ENCODE measurements at places on chromosomes 12 and 14.

DNA sequence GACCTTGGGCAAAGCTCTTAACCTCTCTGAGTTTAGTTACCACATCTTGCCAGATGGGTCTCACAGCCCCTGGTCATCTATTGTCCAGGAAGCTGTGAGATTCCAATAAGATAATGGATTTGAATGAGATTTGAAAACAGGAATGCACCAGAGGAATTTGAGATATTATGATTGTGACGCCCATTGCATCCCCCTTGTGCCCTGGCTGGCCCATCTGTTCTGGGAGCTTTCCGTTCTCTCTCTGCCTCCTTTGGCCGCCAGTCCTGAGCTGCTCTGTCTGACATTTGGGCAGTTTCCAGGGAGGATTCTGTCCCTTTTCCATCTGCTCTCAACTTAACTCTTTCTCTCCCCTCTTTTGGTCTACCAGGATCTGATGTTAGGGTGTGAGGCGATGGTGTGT, 24.6 kb downstream of the SRRM4 start:
- DNase-seq: no peak

GRCh38 chr14:75442642-75443041, 14.8 kb downstream of the JDP2 start:
- DNase-seq: no peak

- no peak for DNase-seq
Measured at GRCh38 chr14:73227812-73228781, 9.2 kb upstream of the PAPLN start.

GRCh38 chr12:113424915-113425823, 3.0 kb downstream of the SDSL start:
- DNase-seq: peak; percentile 14

GRCh38 chr14:71625175-71625574, 307.1 kb upstream of the RGS6 start:
- DNase-seq: no peak

DNA sequence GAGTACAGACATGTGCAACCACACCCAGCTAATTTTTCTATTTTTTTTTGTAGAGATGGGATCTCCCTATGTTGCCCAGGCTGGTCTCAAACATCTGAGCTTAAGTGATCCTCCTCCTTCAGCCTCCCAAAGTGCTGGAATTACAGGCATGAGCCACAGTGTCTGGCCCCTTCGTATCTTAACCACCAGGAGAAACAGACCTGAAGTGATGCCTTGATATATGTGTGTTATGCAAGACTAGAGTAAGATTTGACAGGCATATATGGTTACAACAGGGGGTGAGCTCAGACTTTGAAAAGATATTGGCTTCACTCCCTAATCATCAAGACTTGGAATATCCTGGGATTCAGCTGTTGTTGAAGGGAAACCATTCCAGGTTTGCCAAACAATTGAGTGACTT, 10.7 kb upstream of the GALNT6 start:
- no peak for DNase-seq

DNA sequence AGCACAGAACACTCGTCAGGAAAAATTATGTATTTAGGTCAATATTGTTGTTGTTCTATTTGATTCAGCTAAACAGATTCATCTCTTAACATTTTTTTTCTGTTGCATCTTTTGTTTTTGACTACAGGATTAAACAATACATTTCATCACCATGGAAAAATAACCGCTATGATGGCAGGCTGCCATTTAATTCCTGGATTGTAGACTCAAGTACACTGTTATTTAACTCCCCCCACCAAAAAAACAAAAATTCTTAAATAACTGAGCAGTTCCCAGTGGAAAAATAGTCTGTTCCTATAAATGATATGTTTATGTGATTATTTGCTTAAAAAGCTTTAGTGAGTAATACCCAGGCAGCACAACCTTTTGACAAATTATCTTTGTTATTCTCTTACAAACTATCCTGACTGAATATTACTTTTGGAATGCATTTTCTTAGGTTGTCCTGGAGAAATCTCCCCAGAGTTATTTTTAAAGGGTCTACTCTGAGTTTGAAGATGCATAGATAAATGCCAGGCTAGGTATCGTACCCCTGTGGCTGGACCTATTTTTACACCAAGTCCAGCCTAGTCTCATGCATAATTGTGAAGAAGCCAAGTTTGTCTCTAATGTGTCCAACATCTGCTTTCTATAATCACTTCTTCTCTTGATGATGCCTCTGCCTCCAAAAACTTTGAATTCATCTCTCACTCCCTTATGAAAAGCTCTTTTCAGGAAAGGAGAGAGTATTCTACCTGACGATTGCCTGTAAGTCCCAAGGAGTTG, 3.7 kb downstream of the KERA start:
- no peak for DNase-seq

DNA sequence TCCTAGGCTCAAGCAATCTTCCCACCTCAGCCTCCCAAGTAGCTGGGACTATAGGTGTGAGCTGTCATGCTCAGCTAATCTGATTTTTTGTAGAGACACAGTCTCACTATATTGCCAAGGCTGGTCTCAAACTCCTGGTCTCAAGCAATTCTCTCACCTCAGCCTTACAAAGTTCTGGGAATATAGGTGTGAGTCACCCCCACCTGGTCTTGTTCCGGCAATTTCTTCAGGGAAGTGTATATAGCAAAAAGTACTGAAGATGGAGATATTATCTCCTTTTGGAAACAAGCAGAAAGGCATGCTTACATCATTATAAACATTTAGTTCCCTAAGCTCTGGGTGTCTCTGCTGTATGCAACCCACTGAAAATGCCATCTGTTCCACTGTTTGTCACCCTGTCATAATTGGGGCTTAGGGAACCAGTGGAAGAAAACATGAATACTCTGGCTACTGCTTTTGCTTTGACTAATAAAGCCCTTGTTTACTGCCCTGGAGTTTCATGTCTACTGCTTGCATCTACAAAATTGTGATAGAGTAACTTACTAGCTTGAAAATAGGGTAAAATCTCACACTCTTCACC, 940.2 kb downstream of the GALC start:
- DNase-seq: no peak

DNA sequence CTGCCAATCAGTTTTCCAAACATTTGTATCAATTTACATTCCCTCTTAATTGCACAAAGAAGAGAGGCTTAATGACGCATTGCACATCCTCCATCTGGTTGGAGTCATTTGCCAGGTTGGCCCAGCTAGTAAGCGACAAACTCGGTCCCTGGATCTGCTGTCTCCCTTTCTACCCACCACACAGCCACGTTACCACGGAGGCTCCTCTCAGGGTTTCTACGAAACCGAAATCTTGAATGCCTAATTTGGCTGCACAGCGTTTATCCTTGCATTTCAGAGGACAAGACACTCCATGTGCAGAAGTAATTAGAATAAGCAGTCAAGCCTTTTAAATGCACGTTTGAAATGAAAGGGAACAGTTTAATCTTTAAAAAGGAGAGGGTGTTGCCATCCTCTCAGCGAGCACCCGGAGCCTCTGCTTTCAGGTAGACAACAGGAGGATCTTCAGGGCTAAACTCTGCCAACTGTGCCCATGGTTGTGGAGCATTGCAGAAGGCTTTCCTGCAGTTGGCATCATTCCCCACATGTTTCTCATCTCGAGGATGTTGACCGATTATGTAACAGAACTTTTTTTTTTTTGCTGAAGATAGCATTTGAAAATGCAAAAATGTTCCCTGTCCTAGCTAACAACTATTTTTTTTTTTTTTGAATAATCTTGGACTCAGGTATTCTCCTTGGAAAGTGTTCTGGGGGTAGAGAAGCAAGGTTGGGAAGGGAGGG, 37.8 kb downstream of the SLC24A4 start:
- no peak for DNase-seq

DNA sequence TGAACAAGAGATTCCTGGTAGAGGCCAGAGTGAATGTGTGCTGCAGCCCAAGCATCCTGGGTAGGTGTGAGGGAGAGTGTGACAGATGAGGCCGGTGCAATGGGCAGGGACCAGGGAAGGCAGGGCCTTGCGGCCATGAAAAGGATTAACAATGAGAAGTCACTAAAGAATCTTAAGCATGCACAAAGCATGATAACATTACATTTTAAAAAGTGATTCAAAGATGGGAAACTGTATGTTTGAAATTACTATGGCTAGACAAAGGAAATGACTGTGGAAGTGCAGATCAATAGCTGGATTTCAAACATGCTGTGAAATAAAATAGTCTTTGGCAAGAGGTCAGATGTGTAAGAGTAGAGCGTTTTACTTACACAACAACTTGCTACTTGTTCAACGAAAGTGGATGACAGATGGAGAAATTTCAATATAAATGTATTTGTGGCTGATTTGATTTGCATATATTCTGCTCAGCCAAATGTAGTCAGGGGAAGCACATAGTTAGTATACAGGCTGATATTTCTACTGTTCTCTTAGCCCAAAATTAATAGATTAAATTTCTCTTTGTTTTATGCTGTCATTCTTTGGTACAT, 175.5 kb downstream of the CCDC59 start:
- no peak for DNase-seq

DNA sequence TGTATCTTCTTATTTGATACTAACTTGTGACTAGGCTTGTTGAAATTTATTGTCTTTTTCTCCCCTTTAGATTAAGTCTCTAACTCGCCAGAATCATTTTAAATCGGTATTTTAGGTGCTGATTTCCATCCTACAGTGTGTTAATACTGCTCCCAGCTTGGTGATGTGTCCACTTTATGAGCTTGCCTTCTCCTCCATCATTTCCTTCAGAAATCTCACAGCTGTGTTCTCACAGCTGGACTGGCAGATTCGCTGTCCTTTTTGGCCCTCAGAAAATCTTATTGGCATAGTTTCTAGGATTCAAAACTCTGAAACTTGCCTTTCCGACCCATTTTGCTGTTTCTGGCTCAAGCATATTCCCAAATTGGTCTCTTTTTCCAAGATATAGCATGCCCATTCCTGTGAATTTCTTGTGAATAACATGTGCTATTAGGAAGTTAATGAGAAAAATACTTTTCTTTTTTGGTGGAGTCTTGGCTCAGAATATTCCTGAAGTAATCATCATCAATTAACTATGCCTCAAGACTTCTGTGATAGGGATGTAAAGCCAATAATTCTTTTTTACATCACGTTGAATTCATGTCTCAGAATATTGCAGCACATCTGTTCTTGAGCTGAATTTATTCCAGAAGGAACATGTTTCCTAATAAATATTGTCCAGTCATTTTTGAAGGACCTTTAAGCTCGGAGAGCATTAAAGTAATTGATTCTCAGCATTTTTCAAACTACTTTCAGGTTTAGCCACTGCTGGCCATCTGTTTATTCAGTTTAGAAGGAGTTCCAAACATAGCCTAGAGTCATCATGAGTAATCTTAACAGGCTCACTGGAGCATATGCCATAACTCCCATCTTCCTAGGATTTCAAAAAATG, 50.0 kb upstream of the USP44 start:
- DNase-seq: no peak

- no peak for DNase-seq
Measured at GRCh38 chr14:59591641-59592370, 15.2 kb upstream of the CCDC175 start.

DNA sequence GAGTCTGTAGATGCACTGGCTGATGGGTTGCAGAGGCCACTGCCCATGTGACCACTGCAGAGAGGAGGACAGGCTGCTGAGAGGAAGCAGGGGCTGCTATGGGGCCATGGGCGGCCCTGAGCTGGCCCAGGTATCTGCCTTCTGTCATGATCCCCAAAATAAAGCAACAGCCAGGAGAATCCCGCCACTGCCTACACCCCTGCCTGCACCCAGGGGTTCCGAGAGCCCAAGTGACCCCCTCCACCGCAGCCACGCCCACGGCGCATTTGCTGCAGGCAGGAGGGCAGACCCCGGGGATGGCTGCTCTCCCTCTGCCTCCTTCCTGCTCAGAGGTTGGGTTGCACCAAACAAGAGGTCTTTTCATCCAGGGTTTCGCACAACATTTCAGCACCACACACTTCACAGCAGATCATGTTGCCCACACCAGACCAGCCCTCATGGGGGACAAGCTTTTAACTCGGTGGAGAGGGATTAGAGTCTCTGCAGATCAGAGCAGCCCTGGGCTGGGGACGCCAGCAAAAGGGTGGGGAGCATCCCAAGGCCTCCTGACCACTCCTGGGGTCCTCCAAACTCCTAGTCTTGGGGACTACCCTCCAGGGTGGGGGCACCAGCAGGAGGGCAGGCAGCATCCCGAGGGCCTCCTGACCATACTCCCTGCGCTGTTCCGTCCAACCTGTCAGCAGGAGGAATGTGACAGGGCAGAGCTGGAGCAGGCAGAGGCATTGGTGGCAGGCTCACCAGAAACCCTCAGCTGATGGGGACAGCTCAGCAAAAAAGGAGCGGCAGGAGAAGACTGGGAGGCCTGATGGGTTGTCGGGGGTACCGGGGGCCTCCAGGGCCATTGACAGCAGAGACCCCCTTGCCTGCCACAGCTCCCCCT, 14.1 kb downstream of the CCDC85C start:
- DNase-seq: no peak

- no peak for DNase-seq
Measured at GRCh38 chr12:3564861-3565260, 73.9 kb downstream of the PRMT8 start.

- no peak for DNase-seq
Measured at GRCh38 chr14:52840877-52841276, 49.5 kb upstream of the GNPNAT1 start.

- DNase-seq: no peak
Measured at GRCh38 chr12:132427174-132427768, 62.7 kb upstream of the FBRSL1 start.

DNA sequence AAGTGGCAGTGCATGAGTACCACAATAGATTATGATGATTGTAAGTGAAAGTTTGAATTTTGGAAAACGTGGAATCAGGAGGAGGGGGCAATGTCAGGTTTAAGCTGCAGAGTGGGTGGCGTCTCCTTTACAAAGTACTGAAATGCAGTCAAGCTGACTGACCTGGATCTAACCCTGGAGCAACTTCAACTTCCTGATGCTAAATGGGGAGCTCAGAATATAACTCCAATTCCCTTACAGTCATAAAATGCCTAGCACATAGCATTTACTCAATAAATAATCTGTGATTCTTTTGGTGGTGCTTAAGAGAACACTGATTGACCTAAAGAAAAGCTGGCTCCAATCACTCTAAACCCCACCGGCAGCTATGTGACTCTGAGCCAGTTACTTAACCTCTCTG, 38.5 kb downstream of the CCDC60 start:
- no peak for DNase-seq

GRCh38 chr12:122326586-122326985, 60.3 kb upstream of the VPS33A start:
- no peak for DNase-seq

- DNase-seq: no peak
Measured at GRCh38 chr14:32656601-32657000, 282.1 kb upstream of the NPAS3 start.

GRCh38 chr12:89215196-89215595, 137.1 kb downstream of the DUSP6 start:
- no peak for DNase-seq
